ENCODE measurements at places on chromosomes 3 and 15.

- no peak for DNase-seq
Observed at GRCh38 chr3:99508191-99508590, 130.2 kb upstream of the COL8A1 start.

DNA sequence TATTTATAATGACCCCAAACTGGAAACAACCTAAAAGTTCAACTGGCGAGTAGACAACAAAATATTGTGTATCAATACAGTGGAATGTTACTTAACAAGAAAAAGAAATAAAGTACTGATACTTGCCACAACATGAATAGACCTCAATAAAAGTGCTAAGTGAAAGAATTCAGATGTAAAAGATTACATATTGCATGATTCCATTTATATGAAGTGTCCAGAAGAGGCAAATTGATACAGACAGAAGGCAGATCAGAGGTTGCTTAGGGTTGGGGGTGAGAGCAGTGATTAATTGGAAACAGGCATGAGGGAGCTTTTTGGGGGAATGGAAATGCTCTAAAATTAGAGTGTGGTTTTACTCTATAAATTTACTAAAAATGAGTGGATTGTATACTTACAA, 183.3 kb downstream of the SATB1 start:
- no peak for DNase-seq

DNA sequence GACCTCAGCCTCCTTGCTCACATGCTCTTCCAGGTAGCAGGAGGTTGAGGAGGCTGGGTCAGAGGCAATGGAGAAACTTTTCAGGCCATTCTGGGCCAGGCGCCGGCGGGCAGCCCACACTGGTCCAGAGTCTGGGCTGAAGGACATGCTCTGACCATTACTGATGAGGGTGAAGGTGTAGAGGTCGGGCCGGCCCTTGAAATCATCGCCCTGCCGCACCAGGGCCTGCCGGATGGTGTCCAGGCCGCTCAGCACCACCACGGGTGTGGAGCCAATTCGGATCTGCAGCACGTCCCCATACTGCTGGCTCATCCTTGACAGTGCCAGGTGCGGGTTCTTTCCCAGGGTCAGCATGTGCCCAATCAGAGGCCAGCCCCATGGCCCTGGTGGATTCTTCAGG, 2.7 kb downstream of the CYP1A1 start:
- DNase-seq = no peak

- DNase-seq = no peak
Observed at GRCh38 chr15:60525341-60526039, 46.5 kb upstream of the ICE2 start.

DNA sequence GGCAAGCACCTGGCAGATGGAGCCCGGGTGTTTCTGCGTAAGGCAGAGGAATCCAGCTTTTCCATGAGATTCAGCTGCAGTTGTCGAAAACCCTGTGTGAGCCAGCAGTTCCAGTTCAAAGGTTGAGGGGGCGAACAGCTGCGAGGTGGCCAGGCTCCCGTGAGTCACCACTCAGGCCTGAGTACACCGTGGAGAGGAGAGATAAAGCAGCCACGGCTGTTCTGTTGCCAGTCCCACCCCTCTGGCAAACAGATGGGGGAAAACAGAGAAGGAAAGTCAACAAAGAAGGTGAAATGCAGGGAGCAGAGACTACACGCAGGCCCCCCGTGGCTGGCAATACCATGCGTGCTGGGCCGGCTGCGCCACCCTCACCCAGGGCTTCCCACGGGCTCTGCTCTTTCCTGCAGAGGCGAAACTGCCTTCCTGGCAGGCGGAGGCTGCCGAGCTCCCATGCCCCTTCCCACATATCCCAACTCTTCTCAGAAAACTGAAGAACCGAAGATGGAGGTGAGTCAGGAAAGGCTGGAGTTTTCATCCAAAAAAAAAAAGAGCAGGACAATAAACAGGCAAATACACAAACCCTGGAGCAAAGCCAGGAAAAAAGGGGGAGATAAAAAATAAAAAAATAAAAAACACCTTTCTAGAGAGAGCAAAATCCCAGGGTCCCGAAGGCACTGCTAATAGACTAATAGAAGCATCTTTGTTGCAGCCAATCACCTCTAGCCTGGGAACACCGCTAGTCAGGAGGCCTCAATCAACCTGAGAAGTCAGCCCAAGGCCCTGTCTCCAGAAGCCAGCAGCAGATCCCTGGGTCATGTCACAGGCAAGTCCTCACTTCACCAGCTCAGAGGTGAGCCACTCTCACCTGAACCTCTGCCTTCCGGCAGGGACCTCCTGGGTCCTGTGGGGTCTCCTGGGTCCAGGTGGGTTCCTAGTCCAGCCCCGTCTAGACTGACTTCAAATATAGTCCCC, 37.7 kb downstream of the FAM174B start:
- no peak for DNase-seq

GRCh38 chr3:77354958-77355357, 315.1 kb downstream of the ROBO2 start:
- no peak for DNase-seq

DNA sequence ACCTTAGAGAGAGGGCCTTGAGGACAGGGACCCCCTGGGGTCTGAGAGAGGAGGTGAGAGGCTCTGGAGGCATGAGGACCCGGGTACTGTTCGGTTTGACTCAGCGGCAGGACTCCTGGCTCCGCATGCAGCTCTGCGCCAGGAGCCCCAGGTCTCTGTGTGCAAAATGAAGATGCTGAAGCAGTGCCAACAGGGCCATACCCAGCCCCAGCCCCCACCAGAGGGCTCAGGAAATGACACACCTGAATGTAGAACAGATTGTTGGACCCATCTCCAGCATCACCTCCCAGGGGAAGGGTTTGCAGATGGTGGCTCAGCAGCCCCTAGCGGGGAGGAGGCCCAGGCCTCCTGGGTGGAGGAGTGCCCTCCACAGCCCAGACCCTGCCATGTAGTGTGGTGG, 30.2 kb downstream of the EPHB3 start:
- no peak for DNase-seq

DNA sequence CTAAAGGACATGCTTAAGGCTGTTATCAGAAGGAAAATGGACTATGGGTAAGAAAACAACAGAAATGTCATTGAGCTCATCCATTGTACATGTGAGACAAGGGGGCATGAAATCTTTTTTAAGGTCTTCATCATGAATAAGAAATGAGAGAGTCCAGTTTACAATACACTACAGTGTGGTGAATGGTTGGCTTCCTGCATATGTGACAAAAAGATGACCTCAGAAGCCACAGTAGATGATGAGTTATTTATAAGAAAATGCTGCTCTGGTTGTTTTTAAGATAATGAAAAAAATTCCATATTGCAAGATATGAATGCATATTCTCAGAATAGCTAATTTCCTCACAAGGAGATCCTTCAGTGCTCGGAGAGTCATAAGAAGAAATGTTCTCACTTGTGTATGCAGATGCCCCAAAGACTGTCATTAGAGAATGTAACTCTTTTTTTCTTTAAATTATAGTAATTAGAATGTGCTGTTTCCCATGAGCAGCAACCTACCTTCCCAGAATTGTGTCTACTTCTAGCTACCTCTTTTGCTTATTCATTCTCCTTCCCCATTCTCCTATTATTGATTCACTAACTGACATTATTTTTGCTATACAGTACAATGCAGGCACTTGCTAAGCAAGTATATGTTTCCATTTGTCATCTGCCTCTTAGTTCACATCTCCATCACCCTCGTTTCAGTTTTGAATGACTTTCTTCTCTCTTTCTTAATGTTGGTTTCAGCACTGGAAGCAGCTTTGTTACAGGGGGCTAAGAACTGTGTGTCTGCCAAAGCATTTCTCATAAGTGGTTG, 152.0 kb upstream of the PEX5L start:
- DNase-seq = no peak

GRCh38 chr3:134644731-134645514, 5.9 kb downstream of the KY start:
- DNase-seq = no peak

Data from SK-N-MC (cell line).